Activated T-helper 1 cell treated with anti-CD3 and anti-CD28 coated beads, Interleukin-12 subunit alpha, Interleukin-12 subunit beta, Interleukin-2, Interleukin-4 antibody, amounts not matched to agents 30 ng/mL and 10 ng/mL and 1 ng/mL, durations not matched to agents 14 hours and 24 hours and 36 hours (primary cell): ENCODE measurements at places on chromosomes 3 and 15. TPM values are rescaled to one million over a fixed set of nuclear protein-coding genes. Genes with fewer than 3 reads are reported as not detected.

GRCh38 chr3:152909180-152909883 is 74.4 kb downstream of the P2RY1 start:
- DNase-seq = no peak
- no peaks in the 10 kb centered on the region for H3K4me1 ChIP-seq
- H3K36me3 ChIP-seq = no peaks in the 10 kb centered on the region

DNA sequence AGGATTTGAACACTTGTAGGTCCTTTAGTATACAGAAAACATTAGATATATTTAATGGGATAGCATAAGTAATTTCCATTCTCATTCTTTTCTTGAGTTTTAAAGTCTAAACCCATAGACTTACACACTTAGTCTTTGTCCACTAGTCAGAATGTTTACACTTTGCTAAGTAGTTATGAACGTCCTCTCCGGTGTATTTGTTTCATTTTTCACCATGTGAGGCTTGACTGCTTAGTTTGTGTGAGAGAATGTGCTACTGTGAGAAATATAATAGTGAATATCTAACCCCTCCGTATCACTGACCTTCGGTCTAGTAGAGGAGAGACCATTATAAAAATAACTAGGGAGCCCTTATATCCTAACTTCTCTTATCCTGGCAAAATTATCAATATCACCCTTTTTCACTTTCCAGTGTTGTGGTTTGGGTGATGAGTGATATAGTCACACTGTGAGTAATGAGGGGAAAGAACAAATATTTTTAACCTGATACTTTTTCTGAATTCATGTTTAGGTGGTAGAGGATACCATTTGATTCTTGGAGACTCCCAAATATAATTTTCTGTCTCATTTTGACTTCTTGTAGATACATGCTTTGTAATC is 122.4 kb downstream of the UBE2E2 start:
- H3K27me3 ChIP-seq = no peaks in the 10 kb centered on the region
- H3K27ac ChIP-seq = no peak overlapping the region
- no peak for DNase-seq
- H3K36me3 ChIP-seq = no peaks in the 10 kb centered on the region
- H3K4me1 ChIP-seq = peaks cover 12% of the 10 kb centered on the region
- no peak overlapping the region for H3K4me3 ChIP-seq

- H3K36me3 ChIP-seq = peaks cover 5% of the 10 kb centered on the region
- no peak overlapping the region for H3K4me3 ChIP-seq
- H3K27me3 ChIP-seq = no peaks in the 10 kb centered on the region
These were observed 178.1 kb downstream of the KLHL25 start for GRCh38 chr15:85616549-85617110.

- no peak for DNase-seq
- no peak overlapping the region for H3K27ac ChIP-seq
- H3K4me1 ChIP-seq = no peaks in the 10 kb centered on the region
- H3K27me3 ChIP-seq = no peaks in the 10 kb centered on the region
- H3K36me3 ChIP-seq = no peaks in the 10 kb centered on the region
These were observed 880.2 kb downstream of the OTOL1 start for GRCh38 chr3:162376761-162377160.

DNA sequence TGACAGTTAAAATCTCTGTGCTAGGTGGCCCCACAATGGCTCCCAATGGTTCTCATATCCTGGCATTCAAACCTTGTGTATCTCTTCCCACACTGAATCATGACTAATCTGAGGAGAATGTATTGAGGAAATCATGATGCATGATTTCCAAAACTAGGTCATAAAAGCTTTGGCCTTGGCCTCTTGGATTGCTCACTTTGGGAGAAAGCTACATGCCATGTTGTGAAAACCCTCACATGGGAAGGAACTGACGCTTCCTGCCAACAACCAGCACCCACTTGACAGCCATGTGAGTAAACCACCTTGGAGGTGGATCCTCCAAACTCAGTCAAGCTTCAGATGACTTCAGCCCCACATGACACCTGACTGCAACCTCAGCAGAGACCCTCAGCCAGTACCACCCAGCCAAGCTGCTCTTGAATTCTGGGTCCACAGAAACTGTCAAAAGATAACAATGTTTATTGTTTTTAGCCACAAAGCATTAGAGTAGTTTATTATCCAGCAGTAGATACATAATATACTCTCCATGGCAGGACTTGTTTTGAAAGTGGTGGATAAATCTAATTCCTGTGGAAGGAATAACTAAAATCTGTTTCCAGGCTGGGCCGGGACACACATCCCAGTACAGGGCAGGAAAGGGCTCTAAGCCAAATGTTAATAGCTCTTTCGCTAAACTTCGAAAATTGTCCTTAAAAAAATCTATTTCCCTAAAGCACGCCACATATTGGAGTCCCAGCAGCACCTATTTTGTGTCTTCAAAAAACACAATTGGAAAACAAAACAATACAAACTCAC is 1.0 kb upstream of the ZNF620 start:
- H3K27me3 ChIP-seq = no peaks in the 10 kb centered on the region
- peak overlapping the region; percentile 89 for H3K4me3 ChIP-seq
- peaks cover 20% of the 10 kb centered on the region for H3K4me1 ChIP-seq
- DNase-seq = no peak
- peaks cover 11% of the 10 kb centered on the region for H3K36me3 ChIP-seq

DNA sequence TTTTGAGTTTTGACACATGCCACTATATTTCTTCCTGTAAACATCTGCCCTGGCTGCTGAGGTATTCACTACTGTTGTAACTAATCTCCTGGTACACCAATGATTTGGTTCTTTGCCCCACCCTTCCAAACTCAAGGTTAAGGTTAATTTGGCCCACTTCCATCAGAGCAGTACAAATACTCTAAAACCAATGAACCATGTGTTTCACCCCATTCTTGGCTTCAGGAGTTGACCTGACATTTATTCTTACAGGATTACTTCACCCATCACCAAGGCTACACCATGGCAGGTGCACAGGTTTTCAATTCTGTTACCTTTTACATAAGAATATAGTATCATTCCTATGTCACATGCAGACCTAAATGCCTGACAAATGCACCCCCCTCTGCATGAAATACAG is 1179.9 kb downstream of the ZPLD1 start:
- no peak overlapping the region for H3K4me3 ChIP-seq
- no peak overlapping the region for H3K27ac ChIP-seq

- no peak overlapping the region for H3K4me3 ChIP-seq
- H3K36me3 ChIP-seq = no peaks in the 10 kb centered on the region
- no peaks in the 10 kb centered on the region for H3K4me1 ChIP-seq
- no peak for DNase-seq
- peaks cover 5% of the 10 kb centered on the region for H3K27me3 ChIP-seq
- H3K27ac ChIP-seq = no peak overlapping the region
These were observed 254.4 kb upstream of the THBS1 start for GRCh38 chr15:39326306-39326975.

RABL3 gene
- total RNA-seq = 24.3 and 25.6 TPM in 2 replicates

CORO2B gene
- total RNA-seq = 0.10 TPM in 1 of 2 replicates, not detected in the other

DNA sequence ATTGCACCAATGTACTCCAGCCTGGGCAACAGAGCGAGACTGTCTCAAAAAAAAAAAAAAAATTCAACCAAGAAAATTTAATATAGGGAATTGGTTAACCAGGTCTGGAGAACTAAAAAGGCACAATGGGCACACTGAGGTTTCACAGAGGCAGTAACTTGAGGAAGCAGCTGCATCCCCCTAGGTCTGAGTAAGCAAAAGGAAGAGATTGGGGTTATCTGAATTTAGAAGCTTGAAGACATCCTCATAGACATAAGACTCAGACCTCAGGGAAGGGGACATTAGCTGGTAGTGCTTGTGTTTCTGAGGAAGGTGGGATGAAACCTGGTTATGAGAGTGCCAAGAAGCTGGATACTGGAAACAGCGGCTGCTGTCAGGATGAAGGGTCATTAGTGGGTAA is 50.1 kb upstream of the LEKR1 start:
- no peak overlapping the region for H3K27ac ChIP-seq
- H3K4me3 ChIP-seq = no peak overlapping the region
- H3K4me1 ChIP-seq = no peaks in the 10 kb centered on the region
- H3K27me3 ChIP-seq = peaks cover 2% of the 10 kb centered on the region
- DNase-seq = no peak
- peaks cover 2% of the 10 kb centered on the region for H3K36me3 ChIP-seq

GRCh38 chr3:195178124-195178910 is 92.6 kb downstream of the XXYLT1 start:
- no peak overlapping the region for H3K27ac ChIP-seq
- no peaks in the 10 kb centered on the region for H3K27me3 ChIP-seq
- H3K36me3 ChIP-seq = no peaks in the 10 kb centered on the region
- DNase-seq = no peak
- H3K4me1 ChIP-seq = peaks cover 21% of the 10 kb centered on the region

- H3K27ac ChIP-seq = no peak overlapping the region
- no peak for DNase-seq
- no peak overlapping the region for H3K4me3 ChIP-seq
- peaks cover 4% of the 10 kb centered on the region for H3K27me3 ChIP-seq
These were observed 2.7 kb downstream of the UPK1B start for GRCh38 chr3:119175872-119176756.

DNA sequence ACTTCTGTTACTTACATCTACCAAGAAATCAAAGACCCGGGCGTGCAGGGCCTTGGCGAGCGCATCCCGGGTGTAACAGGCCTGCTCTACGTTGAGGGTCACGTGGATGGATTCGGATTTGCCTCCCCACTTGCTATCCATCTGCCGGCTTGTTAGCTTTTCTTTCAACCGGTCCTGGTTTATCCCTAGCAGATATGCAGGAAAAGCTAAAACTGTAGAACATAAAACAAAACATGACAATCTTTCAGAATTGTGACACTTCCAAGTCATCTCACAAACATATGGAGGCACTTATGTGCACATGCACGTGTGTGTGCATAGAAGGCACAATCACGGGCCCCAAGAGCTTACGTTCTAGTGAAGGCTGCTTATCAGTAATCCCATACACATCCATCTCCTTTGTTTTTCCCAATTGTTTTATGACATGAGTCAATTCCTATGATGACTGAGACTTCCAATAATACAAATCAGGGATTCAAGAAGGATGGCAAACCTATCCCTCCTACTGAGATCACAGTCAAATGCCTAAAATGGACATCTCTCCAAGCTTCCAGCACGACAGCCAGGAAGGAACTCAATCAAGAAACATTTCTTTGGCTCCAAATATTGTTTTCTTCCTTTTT is 11.3 kb downstream of the LDHAL6B start:
- H3K27me3 ChIP-seq = no peaks in the 10 kb centered on the region
- no peak for DNase-seq
- peaks cover 10% of the 10 kb centered on the region for H3K4me1 ChIP-seq
- H3K4me3 ChIP-seq = no peak overlapping the region
- H3K36me3 ChIP-seq = peaks cover 18% of the 10 kb centered on the region

CPN2 gene
- not detected in 2 replicates for total RNA-seq

SLC15A2 gene
- total RNA-seq = 3.2 and 3.3 TPM in 2 replicates

- no peaks in the 10 kb centered on the region for H3K36me3 ChIP-seq
- H3K27ac ChIP-seq = no peak overlapping the region
- no peaks in the 10 kb centered on the region for H3K4me1 ChIP-seq
- no peaks in the 10 kb centered on the region for H3K27me3 ChIP-seq
- no peak overlapping the region for H3K4me3 ChIP-seq
These were observed 146.9 kb upstream of the CADPS start for GRCh38 chr3:63022114-63022513.

RPL32 gene
- total RNA-seq = 1,952 and 1,970 TPM in 2 replicates
